T-helper 22 cell (primary cell): ENCODE measurements at places on chromosomes 11 and 22.

- DNase-seq, result no peak
Observed at GRCh38 chr11:32400196-32400595, 35.1 kb downstream of the WT1 start.

DNA sequence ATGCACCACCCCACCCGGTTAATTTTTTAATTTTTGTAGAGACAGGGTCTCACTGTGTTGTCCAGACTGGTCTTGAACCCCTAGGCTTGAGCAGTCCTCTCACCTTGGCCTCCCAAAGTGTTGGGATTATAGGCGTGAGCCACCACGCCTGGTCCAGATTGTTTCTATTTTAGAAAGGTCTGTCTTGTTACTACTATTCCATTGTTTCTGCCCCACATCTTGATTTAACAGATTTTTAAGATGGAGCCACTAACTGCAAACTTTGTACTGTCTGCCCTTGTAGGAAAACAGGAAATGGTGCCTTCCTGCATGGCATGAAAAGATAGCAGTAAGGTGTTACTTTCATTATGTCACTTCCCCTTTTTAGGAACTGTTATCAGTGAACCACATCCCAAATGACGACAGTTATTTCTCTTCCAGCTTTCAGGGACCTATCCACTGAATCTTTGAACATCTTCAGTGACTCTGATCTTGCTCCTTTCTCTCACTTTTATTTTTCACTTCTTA, 23.2 kb downstream of the TAF1D start:
- no peak for DNase-seq

DNA sequence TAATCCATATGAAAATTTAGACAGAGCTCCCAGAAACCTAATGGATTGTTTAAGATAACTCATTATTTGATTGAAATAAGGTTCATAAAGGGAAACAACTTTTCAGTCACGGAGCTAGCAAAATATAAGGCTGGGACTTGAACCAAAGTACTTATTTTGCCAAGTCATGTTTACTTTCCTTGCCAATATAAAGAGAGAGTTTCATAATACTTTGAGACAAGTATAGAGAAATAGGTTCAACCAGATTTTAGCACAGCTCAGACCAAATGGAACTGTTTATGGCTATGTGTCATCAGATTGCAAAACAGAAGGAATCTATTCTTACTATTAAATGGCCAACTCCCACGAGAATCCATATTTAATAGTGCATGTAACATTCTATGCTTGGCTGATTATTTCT, 1517.5 kb upstream of the TENM4 start:
- DNase-seq, result no peak

DNA sequence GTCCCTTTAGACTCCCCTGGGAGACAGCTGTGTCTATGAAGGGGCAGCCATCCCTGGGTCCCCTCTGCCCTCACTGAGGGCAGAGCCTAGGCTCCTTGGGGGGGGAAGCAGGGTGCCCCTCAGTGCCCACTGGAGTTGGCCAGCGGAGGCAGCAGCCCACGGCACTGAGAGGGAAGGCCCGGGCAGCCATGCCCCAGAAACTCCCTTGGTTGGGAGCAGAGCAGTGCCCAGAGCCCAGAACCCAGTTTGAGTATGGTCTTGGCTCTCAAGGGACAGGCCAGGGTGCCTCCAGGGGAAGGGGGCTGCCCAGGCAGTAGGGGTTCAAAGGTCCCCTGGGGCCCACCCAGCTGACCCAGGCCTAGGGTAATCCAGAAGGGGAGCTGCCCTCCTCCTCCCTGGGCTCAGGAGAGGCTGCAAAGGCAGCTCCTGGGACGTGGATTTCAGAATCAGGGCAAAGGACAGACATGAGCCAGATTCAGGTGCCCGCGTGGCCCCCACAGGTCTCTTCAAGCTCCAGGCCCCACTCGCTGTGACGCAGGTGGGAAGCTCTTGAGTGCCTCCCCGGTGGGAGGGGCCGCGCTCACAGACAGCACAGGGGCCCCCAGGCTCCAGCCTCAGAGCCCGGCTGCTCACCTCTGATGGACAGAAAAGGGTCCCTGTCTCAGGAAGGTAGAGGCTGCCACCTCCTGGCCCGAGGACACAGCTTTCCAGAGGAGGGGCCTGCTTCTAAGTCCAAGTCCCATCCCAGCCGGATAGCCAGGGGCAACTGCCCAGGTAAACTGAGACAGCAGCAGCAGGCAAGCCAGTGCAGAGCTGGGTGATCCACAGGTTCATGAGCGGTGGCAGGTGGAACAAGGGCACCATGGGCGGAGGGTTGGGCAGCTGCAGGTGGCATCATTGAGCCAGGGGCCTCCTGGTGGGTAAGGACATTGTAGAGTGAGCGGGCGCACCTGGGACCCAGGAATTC, 2.6 kb downstream of the C11orf21 start:
- no peak for DNase-seq

- DNase-seq, result no peak
Observed at GRCh38 chr11:76510060-76511047, 65.5 kb downstream of the EMSY start.

GRCh38 chr11:44286268-44286880, 23.6 kb downstream of the ALX4 start:
- no peak for DNase-seq

DNA sequence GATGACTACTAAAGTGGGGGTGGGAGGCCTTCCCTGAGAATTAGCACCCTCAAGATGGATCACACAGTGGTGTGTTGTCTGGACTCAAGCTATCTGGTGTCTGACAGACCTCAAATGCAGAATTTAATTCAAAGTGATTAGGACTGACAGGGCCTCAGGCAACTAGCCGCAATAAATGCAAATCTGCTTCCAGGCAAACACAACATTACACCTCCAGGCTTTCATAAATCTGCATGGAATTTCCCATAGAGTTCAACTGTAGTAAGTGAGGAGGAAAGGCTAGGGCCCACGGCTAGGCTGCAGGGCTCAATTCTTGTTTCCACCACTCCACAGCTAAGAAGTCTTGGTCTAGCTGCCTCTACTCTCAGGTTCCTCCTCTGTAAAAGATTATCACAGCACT, 331.4 kb downstream of the LARGE1 start:
- DNase-seq, result no peak

- DNase-seq, result no peak
Observed at GRCh38 chr22:47374273-47374771, 611.9 kb downstream of the TBC1D22A start.

DNA sequence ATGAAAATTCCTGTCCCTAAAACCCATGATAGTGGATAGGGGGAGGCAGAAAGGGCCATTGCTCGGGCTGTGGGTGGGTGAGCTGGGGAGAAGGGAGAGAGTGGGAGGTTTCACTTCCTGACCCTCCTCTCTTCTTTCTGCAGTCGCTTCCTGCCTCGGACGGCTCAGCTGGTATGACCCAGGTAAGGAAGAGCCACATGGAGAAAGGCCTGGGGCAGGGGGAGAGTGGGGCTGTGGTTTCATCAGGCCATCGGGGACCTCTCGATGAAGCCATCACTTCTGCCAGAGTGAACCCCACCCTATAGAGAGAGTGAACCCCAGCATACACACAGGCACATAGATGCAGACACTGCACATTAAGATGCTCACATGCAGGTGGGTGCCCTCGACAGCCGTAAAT, 12.6 kb downstream of the CD5 start:
- DNase-seq, result no peak

DNA sequence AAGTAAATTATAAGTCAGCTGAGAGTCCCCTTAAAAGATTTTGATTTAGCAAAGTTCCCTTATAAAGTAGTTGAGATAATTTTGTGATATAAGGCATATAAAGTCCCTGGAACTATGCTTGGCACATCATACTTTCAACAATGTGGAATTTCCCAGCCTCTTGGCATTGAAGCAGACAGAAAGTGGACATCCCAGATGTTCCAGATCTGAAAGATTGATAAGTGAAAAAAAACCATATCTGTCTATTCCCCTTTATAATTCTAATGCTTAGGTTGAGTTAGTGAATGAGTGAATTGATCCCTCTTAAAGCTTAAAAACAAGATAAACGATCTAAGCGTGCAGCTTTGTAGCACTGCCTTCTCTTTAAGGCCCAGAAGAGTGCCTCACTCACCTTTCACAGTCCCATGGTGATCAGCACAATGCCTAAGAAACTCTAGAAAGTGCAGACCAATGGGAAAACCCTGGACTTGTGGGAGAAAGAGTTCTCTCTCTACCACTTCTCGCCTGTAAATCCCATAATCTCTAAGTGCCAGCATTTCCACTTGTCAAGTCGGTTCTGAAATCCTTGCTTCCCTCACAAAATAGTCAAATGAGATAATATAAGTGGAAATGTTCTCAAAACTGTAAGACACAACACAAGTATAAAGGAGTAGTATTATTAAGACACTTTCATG, 17.8 kb downstream of the FIBIN start:
- no peak for DNase-seq
